ENCODE measurements at places on chromosomes 11 and 22. TPM values are rescaled to one million over a fixed set of nuclear protein-coding genes. Genes with fewer than 3 reads are reported as not detected.

OTOG gene
- total RNA-seq = not detected

HORMAD2 gene
- not detected for total RNA-seq

OR2AG2 gene
- total RNA-seq = not detected

PATE2 gene
- not detected for total RNA-seq

NAV2 gene
- 0.35 TPM for total RNA-seq

TUB gene
- total RNA-seq = 0.43 TPM

TRIOBP gene
- total RNA-seq = 19.0 TPM

MMP8 gene
- total RNA-seq = not detected

GAS2L1 gene
- 0.90 TPM for total RNA-seq

GSTP1 gene
- 363 TPM for total RNA-seq

LDHAL6A gene
- not detected for total RNA-seq

GRCh38 chr11:120682866-120683265 is 171.3 kb downstream of the GRIK4 start:
- DNase-seq = no peak

DNA sequence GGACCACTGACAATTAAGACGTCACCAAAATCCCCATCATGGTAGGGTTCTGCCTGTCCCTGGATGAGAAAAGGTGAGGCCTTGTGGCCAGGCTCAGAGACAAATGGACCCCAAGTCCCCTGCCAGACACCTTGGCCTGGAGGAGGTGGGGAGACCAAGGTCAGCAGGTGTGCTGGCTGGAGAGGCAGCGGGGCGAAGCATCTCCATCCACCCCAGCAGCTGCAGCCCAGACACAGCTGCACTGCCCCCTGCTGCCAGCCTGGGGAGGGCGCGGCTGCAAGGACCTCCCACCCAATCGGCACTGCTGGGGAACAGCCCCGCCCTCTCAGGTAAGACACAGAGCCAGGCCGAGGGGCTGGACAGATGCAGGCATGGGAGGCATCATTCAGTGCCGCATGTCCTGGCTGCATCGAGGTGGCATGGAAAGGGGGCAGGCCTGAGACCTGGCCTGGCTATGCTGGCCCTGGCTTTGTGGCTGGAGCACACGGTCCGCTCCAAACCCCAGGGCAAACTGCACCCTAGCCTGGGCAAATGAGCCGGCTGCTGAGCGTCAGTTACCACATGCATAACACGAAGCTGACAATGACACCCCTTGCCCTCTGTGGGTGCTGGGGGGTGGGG is 12.2 kb upstream of the MFNG start:
- DNase-seq = peak; percentile 66

GRCh38 chr11:58625086-58625485 is 2.6 kb downstream of the CNTF start:
- DNase-seq = no peak

DNA sequence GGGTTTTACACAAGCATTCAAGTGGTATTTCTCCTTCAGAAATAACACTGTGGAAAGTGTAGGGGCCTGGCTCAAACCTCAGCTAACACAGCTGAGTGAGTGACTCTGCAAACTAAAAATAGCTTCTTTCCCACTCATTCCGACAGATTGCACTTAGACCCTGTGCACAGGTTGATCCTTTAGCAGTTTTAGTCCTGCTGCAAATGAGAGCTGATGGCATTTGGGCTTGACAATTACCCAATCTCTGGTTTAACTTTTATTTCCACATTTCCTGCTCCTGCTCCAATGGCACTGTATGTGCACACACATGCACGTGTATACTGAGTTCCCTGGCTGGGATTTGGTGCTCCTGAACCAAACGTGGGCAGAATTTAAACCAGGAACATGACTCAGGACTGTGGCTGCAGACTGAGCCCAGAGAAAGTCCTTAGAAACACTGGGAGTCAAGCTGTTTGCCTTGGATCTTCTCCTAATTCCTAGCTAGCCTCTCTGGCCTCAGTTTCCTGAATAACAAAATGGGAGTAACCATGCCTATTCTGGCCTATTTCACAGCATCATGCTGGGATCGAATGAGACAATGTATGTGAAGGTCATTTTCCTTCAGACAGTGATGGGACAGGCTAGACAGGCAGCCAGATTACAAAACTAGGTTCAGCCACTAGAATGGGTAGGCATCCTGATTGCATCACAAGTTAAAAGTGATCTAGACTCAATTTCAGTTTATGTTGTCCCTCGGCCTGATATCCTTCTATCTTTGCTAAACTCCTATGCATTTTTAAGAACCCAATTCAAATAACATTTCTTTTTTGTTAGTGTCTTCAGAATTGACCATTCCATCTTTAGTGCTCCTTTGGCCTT is 58.2 kb downstream of the SERGEF start:
- no peak for DNase-seq

DNA sequence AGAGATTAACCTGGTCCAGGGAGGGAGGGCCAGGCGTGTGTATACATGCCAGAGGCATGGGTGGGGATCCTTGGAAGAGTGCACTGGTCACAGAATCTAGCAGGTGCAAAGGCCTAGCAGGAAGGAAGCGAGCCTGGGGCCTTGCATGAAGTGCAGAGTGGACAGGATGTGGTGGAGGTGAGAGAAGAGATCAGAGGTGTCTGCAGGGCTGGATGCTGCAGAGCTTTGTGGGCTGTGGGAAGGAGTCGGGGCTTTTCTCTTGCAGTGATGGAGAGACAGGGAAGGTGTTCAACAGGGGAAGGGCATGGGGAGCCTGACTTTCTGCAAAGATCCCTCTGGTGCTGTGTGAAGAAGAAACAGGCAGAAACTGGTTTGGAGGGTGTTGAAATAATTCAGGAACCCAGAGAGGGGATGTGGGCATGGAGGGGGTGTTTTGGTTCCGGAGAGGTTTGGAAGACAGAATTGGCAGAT is 2.5 kb upstream of the TPST2 start:
- DNase-seq = no peak

GRCh38 chr11:116244889-116245288 is 527.9 kb downstream of the BUD13 start:
- DNase-seq = no peak

- DNase-seq = no peak
Measured at GRCh38 chr22:19461506-19461905, 14.0 kb upstream of the C22orf39 start.

DNA sequence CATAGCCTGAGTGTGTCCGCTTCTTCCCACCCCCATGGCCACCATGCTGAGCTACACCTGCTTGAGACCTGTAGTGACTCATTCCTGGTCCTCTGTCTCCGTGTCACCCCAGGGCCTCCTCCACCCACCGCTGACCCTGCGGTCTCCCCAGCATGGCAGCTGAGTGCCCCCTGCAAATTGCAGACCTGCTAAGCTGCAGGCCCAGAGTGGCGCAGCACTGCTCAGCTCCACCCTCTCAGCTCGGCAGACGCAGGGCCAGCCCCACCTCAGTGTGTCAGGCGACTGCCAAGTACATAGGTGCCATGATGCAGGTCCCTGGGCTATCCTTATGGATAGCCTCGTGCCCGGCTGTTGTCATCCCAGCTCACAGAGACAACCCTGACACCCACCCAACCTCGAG is 13.1 kb downstream of the MS4A15 start:
- no peak for DNase-seq

GRCh38 chr22:17035246-17035645 is 27.2 kb upstream of the GAB4 start:
- no peak for DNase-seq

DNA sequence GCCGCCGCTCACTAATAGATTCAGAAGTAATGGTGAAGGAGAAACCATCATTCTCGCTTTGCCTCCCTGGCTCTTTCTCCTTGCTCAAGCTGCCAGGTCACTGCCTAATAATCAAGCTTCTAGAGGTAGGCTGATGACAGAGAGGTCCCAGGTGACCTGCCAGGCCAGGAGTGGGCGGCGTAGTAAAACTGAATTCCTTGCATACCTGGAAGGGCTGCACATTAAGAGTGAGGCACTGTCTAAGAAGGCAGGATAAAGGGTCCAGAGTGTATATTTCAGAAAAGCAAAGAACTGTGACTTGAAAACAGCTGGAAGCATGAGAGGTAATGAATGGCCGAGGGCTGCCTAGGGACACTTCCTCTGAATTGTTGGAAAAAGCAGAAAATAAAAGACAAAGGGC is 4.1 kb downstream of the SYT13 start:
- no peak for DNase-seq

DNA sequence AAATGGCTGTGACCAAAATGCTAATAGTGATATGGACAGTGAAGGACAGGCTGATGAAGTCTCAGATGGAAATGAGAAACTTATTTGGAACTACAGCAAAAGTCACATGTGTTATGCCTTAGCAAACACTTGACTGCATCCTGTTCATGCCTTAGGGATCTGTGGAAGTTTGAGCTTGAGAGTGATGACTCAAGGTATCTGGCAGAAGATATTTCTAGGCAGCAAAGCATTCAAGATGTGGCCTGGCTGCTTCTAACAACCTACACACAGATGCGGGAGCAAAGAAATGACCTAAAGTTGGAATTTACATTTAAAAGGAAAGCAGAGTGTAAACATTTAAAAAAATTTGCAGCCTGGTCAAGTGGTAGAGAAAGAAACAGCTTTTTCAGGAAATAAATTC is 28.1 kb upstream of the CD81 start:
- no peak for DNase-seq

GRCh38 chr22:32528984-32529982 is 54.7 kb downstream of the FBXO7 start:
- peak; percentile 47 for DNase-seq

DNA sequence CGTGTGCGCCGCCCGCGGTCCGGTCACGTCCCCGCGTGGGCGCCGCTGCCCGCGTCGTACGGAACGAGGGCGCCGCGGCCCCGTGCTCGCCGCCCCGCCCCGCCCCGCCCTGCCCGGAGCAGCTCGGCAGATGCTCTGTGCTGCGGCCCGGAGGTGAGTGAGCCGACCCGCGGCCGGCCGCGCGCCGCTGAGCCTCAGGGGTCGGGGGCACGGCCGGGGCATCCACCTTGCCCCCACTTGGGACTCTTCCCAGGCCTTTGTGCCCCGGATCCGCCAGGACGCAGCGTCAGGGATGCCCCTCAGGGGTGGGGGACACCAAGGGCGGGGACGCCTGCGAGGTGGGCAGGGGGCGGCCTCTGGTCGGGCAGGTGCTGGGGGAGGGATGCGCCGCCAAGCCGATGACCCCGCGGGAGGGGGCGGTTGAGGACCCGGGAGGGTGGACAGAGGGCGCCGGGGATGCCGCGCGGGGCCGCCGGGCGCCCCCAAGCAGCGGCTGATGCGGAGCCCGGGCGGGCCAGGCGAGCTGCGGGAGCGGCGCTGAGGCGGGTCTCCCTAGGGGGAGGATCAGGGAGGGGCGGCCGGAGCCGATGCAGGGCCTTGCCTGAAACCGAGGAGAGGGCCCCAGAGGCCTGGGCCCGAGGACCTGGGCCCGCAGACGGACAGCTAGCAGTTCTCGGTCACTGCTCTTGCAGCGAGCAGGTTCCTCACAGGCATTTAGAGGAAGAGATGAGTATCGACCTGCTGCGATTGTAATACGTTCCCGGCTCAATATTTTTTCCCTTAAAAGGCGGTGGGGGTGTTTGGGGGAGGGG is at the start of gene GNAZ:
Gene GNAZ (plus strand): TSS at position 102 of the 812 bp plus-strand sequence. CDS start 25,177 bp downstream, outside the sequence.
- DNase-seq = no peak

GRCh38 chr11:69380451-69380901 is 86.5 kb downstream of the MYEOV start:
- DNase-seq = peak; percentile 2

- DNase-seq = peak; percentile 61
Measured at GRCh38 chr11:119338318-119338890, 2.3 kb downstream of the C1QTNF5 start.

DNA sequence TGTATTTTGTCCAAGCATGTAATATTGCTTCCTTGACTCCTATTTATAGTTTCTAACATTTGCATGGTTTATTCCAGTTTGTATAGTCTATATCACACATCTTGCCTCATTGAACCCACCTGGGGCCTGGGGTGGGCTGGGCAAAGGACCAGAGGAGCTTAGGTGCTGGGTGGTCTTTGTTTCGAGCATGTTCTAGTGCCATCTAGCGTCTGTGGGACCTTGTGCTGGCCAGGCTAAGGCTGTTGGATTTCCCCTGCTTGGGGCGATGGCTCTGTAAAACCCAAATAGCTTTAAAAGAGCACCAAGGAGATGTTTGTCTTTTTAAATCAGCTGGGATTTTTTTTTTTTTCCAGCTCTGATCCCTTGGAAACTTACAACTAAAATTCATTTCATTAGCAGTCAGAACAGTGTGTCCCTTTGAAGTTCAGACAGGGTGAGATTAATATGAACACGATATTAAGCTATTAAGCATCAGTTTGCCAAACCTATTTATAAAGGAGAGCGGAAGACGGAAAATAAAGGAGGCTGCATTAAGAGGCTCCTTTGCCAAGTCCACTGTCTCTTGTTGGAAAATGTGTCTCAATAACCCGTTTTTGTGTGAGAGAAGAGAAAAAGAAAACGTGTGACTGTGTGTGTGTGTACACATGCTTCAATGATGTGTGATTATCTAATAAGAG is 157.4 kb downstream of the COMMD9 start:
- no peak for DNase-seq

DNA sequence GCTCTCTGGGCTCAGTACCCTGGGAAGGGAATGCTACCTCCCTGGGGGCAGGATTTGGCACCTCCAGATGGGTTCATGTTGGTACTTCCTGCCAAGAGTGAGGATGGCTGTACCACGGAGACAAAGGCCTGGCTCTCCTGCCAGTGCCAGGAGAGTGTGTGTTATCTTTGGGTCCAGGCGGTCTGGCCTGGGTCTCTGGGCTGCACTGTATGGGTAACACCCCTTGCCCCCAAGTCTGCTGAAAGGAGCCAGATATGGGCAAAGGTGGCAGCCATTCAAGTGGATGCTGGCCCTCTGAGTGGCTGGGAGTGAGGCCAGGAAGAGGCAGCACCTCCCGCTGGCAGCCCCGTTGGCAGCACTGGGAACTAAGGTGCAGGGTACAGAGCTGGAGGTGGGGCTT is 91.5 kb downstream of the NECTIN1 start:
- DNase-seq = no peak

GRCh38 chr11:23097891-23098290 is 237.6 kb upstream of the CCDC179 start:
- no peak for DNase-seq

DNA sequence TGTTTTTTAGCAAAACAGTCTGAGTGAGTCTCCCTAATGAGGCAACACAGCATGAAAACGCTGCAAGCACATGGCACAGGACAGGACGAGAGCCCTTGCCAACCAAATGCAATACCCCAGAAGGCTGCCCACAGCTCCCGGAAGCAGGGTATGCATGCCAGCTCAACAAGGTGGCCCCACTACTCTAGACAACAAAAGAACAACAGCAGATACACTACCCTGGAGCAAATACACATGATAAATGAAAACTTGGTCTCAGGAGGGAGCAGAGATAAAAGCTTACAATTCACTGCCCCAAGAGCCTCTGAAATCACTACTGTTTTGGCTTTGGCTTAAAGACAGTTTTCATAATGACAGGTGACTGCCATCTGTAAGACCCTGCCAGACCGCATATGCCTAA is 785.4 kb upstream of the API5 start:
- no peak for DNase-seq
